ENCODE measurements at places on chromosomes 4 and X. TPM values are rescaled to one million over a fixed set of nuclear protein-coding genes. Genes with fewer than 3 reads are reported as not detected.

The NKX6-1 gene
- 0.49 TPM for total RNA-seq

The PABPC1L2B gene
- not detected for total RNA-seq

The PABPC4L gene
- total RNA-seq: 4.3 TPM

The MAGEA10 gene
- not detected for total RNA-seq

The CLDN2 gene
- total RNA-seq: not detected

The TLL1 gene
- 2.1 TPM for total RNA-seq
